ENCODE measurements at places on chromosomes 6 and 20. TPM values are rescaled to one million over a fixed set of nuclear protein-coding genes. Genes with fewer than 3 reads are reported as not detected.

Gene MCCD1
- total RNA-seq: not detected

Gene IMPG1
- total RNA-seq: not detected

Gene SLX4IP
- 7.0 TPM for total RNA-seq

Gene HTR1E
- not detected for total RNA-seq

Gene MTFR2
- 6.1 TPM for total RNA-seq

Gene PGBD1
- 7.7 TPM for total RNA-seq

Gene PEDS1
- total RNA-seq: 19.9 TPM

Gene DEFB132
- total RNA-seq: not detected

Gene TXLNB
- 0.36 TPM for total RNA-seq

Gene LAMA4
- 904 TPM for total RNA-seq

Gene ZC2HC1B
- total RNA-seq: not detected

Gene ZFP57
- not detected for total RNA-seq

Gene VSX1
- not detected for total RNA-seq

Gene HDGFL1
- not detected for total RNA-seq

Gene PPP1R14C
- total RNA-seq: 2.1 TPM

Gene TENT5A
- total RNA-seq: 40.0 TPM

Gene MLN
- total RNA-seq: not detected

Gene TNFRSF6B
- 0.36 TPM for total RNA-seq

Gene WFDC10B
- total RNA-seq: not detected

Gene ABT1
- 10.0 TPM for total RNA-seq

Gene C6orf136
- 5.2 TPM for total RNA-seq

Gene SOBP
- total RNA-seq: 7.4 TPM

Gene PDYN
- total RNA-seq: not detected

Gene PRL
- not detected for total RNA-seq

Gene ERVFRD-1
- not detected for total RNA-seq

Gene EYS
- total RNA-seq: 0.09 TPM

Gene SLC22A1
- 0.09 TPM for total RNA-seq

Gene MLIP
- total RNA-seq: not detected

Gene CAGE1
- total RNA-seq: 0.33 TPM

Gene MMP24
- 0.16 TPM for total RNA-seq

Gene BCAS4
- total RNA-seq: 2.7 TPM

Gene SLC17A3
- total RNA-seq: 1.1 TPM

Gene HELZ2
- total RNA-seq: 27.0 TPM

Gene CLPSL2
- total RNA-seq: not detected

Gene LY6G6C
- total RNA-seq: not detected

Gene PPIL6
- total RNA-seq: 0.65 TPM

Gene ADAM33
- 145 TPM for total RNA-seq

Gene SCUBE3
- 1.8 TPM for total RNA-seq

Gene GPR6
- not detected for total RNA-seq

Gene RSPH9
- 0.57 TPM for total RNA-seq

Gene GLP1R
- not detected for total RNA-seq

Gene MYCT1
- total RNA-seq: 2.6 TPM

Gene HLA-DRB1
- 0.09 TPM for total RNA-seq

Gene RIOK1
- 16.8 TPM for total RNA-seq
